Pericardium fibroblast (primary cell): ENCODE measurements at places on chromosomes 16 and 17. TPM values are rescaled to one million over a fixed set of nuclear protein-coding genes. Genes with fewer than 3 reads are reported as not detected.

The MT1G gene
- 0.70 and 7.8 TPM in 2 replicates for total RNA-seq

The IL21R gene
- total RNA-seq, result 2.3 and 3.9 TPM in 2 replicates

The ZNF652 gene
- total RNA-seq, result 18.2 and 20.1 TPM in 2 replicates

The MEOX1 gene
- total RNA-seq, result 0.34 TPM in 1 of 2 replicates, not detected in the other

The ST6GALNAC2 gene
- 0.82 and 2.4 TPM in 2 replicates for total RNA-seq

The OSBPL7 gene
- 6.4 and 10.0 TPM in 2 replicates for total RNA-seq

The EVPLL gene
- total RNA-seq, result not detected in 2 replicates

The FMNL1 gene
- total RNA-seq, result 1.2 and 3.3 TPM in 2 replicates

The HSPB9 gene
- not detected in 2 replicates for total RNA-seq

The CCL7 gene
- total RNA-seq, result not detected in 2 replicates

The GPR142 gene
- total RNA-seq, result not detected in 2 replicates

The MYH13 gene
- total RNA-seq, result under 0.01 and 0.47 TPM in 2 replicates

The CSH1 gene
- not detected in 2 replicates for total RNA-seq

The LONP2 gene
- 24.5 and 25.7 TPM in 2 replicates for total RNA-seq

The DPEP1 gene
- total RNA-seq, result 2.8 and 5.5 TPM in 2 replicates
